ENCODE measurements at places on chromosomes 7 and 10.

GRCh38 chr7:94301024-94301586 lies 93.6 kb upstream of the COL1A2 start:
- peak; percentile 95 for DNase-seq

DNA sequence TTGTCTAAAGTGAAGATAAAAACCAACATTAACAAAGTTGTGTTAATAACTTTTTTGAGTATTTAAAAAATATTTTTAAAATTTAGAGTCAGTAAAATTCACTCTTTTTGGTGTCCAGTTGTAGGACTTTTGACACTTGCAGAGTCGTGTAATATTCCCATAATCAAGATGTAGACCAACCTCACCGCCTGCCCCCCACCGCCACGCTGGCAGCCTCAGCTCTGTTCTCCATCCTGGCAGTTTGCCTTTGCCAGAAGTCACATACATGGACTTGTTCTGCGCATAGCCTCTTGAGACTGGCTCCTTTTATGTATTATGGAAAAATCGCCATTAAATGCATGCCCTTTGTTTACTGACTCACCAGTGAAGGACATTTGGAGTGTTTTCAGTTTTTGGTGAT lies 27.3 kb upstream of the SYCE1 start:
- DNase-seq = no peak

- no peak for DNase-seq
Observed at GRCh38 chr10:61063034-61063433, 119.0 kb upstream of the RHOBTB1 start.

DNA sequence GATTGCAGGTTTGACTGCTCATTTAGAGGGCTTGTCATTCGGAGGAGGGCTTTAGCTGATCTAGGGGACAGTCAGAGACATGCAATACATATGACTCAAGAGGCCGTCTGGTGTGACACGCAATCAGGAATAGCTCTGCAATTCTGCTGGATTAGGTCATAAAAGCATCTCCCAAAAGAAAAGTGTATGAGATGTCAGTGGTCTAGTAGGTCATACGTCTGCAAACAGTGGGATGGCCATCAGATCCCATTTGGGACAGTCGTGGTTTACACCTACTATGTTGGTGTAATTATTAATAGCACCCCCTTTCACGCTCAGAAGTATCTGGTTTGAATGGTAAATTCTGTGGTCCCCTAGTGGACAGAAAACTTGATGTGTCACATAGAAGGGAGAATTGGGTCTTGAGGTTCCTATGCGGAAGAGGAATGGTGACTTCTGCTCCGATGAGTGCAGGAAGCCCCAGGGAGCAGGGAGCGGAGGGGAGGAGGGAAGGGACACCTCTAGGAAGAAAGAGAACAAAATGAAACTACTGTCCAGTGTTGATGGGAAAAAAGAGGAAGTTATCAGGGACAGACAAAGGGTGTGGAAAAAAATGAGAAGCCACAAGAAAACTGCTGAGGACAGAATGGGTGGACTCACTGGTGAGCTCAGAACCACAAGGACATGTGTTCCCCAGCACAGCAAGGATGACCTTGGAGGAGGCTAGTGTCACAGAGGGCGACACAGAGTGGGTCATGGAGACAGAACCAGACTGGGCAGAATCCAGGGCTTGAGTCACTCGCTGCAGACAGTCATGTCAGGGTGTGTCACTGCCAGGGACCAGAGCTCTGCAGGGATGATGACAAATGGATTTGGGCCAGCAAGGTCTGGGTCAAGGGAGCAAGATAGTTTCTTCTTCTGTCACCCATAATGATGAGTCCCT lies 59.9 kb downstream of the MAP3K8 start:
- DNase-seq = no peak

GRCh38 chr10:49743464-49744075 lies 18.6 kb downstream of the OGDHL start:
- DNase-seq = no peak

- DNase-seq = no peak
Observed at GRCh38 chr7:18386607-18387006, 108.9 kb upstream of the HDAC9 start.

DNA sequence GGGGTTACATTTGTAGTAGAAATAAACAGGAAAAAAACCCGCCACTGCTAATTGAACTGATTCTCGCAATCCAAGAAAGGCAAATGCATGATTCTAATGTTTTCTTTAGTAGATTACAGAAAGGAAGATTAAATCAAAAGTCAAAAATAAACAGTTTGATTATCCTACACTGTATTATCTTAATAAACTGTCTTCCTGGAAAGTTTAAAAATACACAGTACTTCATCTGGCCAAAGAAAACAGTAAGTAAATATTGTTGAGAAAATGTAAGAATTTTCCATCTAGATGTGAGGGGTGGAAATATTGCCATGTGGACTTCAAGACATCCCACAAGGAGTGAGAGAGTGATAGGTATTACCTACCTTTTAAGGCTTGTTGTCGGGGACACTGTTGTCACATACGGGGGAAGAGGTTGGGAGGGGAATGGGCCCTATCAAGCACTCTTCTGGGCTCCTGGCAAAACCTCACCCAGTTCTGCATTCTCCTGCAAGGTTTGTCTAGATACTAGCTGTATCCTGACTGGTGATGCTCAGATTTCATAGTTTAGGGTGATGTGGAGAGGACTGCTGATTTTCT lies 17.8 kb downstream of the GRK5 start:
- DNase-seq = no peak

GRCh38 chr10:17789396-17789795 lies 19.8 kb upstream of the MRC1 start:
- DNase-seq = no peak

DNA sequence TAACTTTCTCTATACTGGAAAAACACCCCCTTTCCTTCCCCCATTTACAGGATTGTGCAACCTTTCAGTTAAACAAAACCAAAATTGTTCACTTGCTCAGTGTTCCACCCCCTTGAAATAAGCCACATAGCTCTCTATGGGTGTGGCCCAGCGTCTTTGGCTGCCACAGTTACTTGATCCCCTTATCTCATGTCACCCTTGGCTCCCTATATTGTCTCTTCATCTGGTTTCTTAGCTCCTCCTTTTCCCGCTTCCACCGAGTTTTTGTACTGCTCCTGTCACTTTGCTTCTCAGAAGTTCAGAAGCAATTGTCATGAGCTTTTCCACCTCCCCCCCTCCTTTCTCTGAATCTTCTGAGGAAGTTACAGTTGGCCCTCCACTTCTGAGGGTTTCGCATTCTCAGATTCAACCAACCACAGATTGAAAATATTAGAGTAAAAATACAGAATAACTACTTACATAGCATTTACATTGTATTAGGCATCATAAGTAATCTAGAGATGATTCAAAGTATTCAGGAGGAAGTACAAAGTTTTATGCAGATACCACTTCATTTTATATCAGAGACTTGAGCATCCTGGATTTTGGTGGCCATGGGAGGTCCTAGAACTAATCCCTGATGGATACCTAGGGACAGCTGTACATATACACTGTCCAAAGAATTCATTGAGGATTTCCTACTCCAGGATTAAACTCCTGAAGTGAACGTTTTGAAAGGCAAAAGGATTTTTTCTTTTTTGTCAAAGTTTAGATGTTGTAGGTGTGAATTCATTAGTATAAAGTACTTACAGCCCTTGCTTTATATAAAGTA lies 60.4 kb downstream of the ADD3 start:
- DNase-seq = no peak

DNA sequence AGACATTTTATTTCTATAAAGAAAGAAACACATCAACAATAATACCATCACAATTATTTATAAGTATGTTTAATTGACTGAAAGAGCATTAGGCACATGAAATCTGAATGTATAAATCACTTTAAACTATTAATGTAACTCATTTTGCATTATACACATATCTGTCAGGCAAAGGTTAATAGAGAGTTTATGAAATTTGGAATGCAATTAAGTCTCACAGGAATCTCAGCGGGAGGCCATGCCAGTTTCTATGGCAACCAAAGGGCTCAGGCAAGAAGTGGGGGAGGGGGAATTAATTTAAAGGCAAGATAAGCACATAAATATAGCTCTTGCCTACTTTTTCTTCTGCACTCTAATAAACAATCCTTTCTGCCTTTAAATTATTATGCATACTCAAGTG lies 152.6 kb downstream of the SLC16A9 start:
- no peak for DNase-seq

DNA sequence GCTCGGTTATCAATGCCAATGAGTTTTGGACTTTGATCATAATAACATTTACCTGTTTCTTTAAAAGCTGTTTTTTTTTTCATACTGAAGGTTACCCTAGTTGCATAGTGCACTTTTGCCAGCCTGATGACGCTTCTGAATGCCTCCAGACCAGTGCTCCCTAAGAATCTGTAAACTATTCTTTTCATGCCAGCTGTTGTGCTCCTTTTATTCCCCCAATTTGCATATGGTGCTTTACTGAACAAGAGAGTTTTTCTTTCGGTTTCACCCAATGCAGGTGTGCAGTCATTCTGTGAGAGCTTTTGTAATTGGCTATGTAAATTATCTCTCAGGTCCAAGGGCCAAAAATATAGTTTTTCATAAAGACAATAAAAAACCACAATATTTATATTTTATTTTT lies 48.1 kb upstream of the GLCCI1 start:
- DNase-seq = no peak

- DNase-seq = no peak
Observed at GRCh38 chr10:130483691-130484467, 347.7 kb downstream of the GLRX3 start.

- DNase-seq = no peak
Observed at GRCh38 chr7:36010656-36011587, 142.1 kb upstream of the EEPD1 start.

DNA sequence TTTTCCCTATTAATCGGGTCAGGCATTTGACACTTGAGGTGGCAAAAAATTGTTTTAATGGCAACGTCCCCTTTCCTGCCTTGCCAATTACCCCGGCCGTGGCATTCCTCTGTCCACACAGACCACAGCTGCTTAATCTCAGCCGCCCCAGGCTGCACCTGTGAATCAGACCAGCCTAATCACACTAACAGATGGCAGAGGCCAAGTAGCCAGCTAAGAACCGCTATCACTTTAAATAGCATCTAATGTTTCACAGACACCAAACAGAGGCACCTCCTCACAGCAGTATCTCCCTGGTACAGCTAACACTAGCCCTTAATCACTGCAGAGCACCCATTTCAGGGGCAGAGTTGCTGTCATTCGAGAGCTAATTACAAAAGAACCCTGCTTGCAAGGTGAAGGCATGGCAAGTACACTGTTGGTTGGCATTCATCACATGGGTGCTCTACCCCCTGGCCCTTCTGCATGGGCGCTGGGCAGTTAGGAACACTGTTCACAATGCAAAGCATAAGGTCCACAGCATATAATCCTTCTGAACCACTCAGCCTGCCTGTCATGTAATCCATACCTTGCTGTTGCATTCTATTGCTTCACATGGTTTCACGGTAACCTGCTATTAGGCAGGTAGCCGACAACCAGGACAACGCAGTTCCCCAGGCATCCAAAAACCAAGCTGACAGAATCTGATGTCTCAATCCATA lies 38.8 kb downstream of the FGFR2 start:
- DNase-seq = no peak

- no peak for DNase-seq
Observed at GRCh38 chr10:7520507-7521485, 110.0 kb upstream of the SFMBT2 start.

DNA sequence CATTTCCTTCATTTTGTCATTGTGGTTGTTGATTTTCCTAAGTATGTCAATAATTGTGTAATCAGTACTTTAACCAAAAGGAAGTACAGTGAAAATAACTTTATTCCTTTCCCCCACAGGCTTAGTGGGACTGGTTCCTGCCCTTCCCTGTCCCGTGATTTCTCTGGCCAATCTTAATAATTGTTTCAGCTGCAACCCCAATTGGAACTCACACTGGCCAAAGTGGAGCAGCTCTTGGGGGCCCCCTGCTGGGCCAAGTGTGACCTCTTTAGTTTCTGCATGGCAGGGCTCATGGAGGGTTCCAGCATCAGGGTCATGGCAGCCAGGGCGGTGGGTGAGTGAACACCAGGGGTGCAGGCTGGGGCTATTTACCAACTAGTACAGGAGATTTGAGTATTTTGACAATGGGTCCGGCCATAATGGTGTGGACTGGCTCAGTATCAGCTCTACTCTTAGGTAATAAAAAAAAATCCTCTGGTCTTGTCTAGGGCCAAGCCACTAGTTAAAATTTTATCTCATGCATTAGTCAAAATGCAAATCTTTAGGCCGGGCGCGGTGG lies 31.7 kb downstream of the CYCS start:
- peak; percentile 28 for DNase-seq
